ENCODE measurements at places on chromosomes 1 and 21.

GRCh38 chr1:38120552-38121230 lies 74.1 kb upstream of the POU3F1 start:
- no peak for DNase-seq

- no peak for DNase-seq
Measured at GRCh38 chr1:28244549-28245251, 8.8 kb downstream of the ATP5IF1 start.

DNA sequence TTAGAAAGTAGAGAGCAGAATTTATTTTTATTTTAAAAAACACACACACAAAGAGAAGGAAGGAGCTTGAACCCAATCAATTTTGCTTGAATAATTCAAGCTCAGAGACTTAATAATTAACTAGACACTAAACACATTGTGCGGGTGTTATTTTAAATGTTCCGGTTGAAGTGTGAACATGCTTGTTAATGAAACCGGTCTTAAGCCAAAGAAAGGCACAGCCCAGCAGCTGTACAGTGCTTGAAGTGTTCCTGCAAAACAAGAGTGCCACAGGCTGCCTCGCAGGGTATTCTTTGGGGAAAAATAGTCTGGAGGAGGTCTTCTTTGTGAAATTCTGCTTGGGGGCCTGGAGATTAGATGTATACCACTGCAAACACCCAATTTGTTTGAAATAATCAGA lies 2.2 kb upstream of the CDC42BPA start:
- DNase-seq, result no peak

- no peak for DNase-seq
Measured at GRCh38 chr1:15691434-15692032, 7.4 kb downstream of the PLEKHM2 start.

DNA sequence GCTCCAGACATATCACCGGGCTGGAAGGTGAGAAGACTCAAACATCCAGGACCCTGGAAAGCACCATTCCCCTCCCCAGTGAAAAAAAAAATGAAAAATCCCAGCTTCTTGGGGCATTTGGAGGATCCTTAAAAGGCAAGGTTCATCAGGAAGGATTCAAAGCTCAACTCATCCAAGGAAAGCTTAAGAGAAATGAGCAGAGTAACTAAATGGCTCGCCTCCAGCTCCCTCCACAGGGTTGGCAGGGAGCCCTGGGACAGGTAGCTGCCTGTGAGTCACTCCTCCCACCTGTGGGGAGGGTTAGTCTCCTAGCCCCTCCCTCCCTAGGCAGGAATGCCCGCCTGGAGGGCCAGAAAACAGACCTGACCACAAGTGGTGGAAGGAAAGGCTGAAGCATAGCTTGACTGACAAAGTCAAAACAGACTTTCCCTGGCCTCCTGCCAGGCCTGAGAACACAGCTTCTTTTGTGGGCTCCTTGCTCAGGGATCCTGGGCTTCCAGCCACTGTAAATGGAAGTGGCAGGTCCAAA lies 712 bp upstream of the LAMB3 start:
- DNase-seq, result peak; percentile 54

GRCh38 chr1:109089242-109090015 lies 1.1 kb upstream of the TMEM167B start:
- DNase-seq, result no peak

- no peak for DNase-seq
Measured at GRCh38 chr21:22278366-22278765, 1280.2 kb downstream of the NCAM2 start.

DNA sequence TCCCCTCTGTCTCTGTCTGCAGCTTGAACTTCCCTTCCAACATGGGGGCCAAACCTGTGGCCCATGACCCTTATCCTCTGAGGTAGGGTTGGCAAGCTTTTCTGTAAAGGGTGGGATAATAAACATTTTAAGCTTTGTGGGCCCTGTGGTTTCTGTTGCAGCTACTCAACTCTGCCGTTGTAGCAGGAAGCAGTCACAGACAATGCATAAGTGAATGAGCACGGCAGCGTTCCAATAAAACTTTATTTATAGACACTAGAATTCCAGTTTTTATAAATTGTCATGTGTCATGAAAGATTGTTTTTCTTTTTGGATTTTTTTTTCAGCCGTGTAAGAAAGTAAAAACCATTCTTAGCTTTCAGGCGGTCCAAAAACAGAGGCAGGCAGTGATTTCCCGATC lies 18.2 kb upstream of the CDK18 start:
- no peak for DNase-seq

DNA sequence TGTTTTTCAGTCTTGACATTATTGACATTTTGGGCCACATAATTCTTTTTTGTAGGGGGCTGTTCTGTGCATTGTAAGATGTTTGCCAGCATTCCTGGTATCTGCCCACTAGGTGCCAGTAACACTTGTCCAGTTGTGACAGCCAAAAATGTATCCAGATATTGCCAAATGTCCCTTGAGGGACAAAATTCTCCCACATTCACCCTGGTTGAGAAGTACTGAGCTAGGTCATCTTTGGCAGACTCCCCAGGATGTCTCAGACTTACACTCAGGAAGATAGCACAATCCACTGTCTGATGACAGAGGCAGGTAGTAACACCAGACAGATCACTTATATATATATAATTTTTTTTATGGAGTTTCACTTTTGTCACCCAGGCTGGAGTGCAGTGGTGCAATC lies 5.9 kb downstream of the CD48 start:
- no peak for DNase-seq

- DNase-seq, result no peak
Measured at GRCh38 chr1:241924080-241924808, 33.3 kb upstream of the BECN2 start.

DNA sequence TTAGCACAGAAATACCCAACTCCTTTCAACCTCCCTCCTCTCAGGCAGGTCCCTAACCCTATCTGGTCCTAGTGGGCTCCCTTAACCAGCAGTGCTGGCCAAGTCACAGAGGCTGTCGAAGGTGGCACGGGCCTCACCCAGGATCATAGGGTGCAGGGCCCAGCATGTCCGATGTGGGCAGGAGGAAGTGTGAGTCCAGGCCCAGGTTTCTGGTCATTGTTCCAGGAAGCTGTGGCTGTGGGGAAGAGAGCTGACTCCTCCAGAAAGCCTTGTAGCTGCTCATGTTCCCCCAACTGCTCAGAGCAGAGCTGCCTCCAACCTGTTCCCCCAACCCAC lies 2.4 kb downstream of the CCDC17 start:
- no peak for DNase-seq

GRCh38 chr1:17745479-17745955 lies 9.6 kb upstream of the ACTL8 start:
- no peak for DNase-seq

DNA sequence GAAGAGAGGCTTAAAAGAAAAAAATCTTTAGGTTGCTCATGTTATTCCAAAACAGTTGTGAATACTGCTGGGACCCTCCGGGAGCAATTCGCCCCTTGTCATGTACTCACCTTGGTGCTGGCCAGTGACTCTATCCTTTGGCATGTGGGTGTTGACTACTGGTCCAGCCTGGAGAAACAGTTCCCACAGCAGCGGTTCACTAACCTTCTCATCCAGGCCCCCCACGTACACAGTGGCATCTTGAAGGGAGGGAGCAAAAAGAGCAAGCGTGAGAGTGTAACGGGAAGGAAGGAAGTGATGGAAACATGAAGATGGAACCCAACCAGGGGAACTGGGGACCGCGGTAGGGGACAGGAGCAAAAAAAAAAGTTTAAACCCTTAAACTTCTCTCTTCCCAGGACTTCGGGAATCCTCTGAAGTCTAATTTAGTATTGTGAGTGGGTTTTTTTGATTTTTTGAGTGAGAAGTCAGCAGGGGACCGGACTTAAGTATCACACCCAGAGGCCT lies 494 bp downstream of the SF3B4 start:
- DNase-seq, result no peak

DNA sequence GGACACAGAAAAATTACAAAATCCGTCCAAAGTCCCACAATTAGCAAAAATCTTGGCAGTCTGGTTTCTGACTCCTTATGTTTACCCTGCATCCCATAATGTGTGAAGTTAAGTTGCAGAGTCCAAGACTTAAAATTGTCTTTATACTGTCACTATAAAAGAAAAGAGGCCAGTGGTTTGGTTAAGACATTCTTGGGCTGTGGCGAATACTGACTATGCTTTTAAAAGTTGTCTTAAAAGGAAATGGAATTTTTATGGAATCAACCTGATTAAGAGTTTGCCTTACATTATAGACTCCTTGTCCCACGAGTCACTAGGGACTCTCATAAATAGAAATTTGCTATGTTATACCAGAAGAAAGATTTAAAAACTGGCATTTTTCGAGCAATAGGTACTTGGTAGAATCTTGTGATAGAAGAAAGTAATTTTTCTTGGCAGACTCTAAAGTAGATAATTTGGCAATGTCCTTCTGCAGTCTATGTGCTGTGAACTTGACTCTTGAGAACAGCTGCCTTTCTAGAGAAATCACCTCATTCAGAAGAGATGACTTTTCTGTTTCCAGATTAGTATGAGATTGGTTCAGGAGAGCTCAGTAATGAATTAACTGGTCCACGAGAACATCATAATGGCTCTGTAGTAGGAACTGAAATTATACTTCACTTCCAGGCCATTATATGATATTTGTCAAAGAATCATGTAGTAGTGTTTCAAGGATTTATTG lies 31.8 kb downstream of the NTNG1 start:
- no peak for DNase-seq

GRCh38 chr1:8388732-8389562 lies 71.0 kb downstream of the SLC45A1 start:
- DNase-seq, result no peak

Data from stimulated activated CD4-positive, alpha-beta T cell treated with anti-CD3 and anti-CD28 coated beads, Interleukin-4, amount 100 ng/mL, for 48 hours (primary cell).